ENCODE measurements at places on chromosomes 11 and 22. TPM values are rescaled to one million over a fixed set of nuclear protein-coding genes. Genes with fewer than 3 reads are reported as not detected.

Gene NCAPH2
- total RNA-seq = 110 TPM

Gene HEPHL1
- total RNA-seq = not detected

Gene SEC14L6
- total RNA-seq = not detected

DNA sequence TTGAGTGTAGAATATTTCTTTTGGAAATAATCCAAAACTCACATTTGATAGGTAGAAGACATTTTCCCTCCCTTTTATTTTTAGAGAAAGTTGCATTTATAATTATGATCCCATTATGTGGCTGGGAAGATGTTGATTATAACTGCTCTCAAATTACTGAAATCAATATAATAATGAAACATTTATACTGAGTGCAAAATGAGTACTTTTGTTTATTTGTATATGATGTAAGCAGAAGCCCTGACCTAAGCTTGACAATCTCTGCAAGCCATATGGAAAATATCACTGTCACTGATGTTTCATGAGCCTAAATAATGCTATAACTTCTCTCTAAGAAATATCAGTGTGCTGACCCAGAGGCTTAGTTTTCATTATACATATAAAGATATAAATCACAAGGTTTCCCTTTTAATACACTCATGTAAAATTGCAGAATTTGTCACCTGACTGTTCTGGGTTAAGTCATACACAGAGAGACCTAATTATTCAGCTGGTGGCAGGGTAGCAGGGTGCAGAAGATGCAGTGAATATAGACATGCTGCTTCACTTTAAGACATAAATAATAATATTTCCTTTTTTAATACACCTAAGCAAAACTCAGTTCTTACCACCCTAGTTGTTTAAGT, 99.2 kb downstream of the BBOX1 start:
- H3K27me3 ChIP-seq = no peaks in the 10 kb centered on the region
- no peak overlapping the region for H3K4me3 ChIP-seq
- no peak overlapping the region for H3K27ac ChIP-seq
- H3K4me1 ChIP-seq = no peaks in the 10 kb centered on the region
- no peak for DNase-seq
- no peaks in the 10 kb centered on the region for H3K36me3 ChIP-seq

GRCh38 chr11:10599388-10600175, 31.1 kb upstream of the LYVE1 start:
- H3K27ac ChIP-seq = no peak overlapping the region
- no peak for DNase-seq
- H3K4me1 ChIP-seq = no peaks in the 10 kb centered on the region
- H3K36me3 ChIP-seq = no peaks in the 10 kb centered on the region

- no peak overlapping the region for H3K4me3 ChIP-seq
- H3K27me3 ChIP-seq = no peaks in the 10 kb centered on the region
- DNase-seq = no peak
- no peaks in the 10 kb centered on the region for H3K4me1 ChIP-seq
Measured at GRCh38 chr11:69416762-69417698, 64.4 kb upstream of the LINC01488 start.

GRCh38 chr11:26930518-26931247, 63.2 kb upstream of the FIBIN start:
- H3K4me3 ChIP-seq = no peak overlapping the region
- DNase-seq = no peak
- H3K36me3 ChIP-seq = no peaks in the 10 kb centered on the region
- no peak overlapping the region for H3K27ac ChIP-seq

Measured in GM12878 (cell line).